ENCODE measurements at places on chromosomes 1 and 21.

DNA sequence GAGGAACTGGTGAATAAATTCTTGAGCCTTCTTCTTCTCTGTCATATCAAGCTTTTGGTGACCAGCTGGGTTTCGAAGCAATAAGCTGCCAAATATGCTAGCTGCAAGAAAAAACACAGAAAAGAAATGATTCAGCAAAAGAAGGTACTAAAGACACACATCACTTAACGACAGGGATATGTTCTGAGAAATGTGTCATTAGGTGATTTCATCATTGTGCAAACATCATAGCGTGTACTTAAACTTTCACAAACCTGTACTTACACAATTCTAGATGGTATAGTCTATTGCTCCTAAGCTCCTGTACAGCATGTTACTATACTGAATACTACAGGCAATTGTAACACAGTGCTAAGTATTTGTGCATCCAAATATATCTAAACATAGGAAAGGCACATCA lies 2.9 kb upstream of the MTF1 start:
- DNase-seq: peak; percentile 25

DNA sequence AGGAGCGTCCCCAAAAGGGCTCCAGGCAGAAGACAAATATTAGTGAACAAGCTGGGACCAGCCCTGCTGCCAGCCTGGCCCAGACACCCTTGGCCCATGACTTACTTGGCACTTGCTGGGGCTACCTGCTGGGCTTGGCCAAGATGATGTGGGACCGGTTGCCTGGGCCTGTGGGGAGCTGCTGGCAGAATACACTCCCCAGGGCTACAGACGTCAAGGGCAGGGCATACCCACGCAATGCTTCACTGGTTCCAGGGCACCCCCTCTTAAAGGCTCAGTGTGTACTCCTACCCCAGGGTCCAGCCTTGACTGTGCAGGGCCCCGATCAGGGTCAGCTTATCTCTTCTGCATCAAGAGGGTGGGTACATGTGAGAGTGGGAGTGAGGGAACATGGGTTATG lies 106.5 kb upstream of the SLC2A1 start:
- DNase-seq: no peak

GRCh38 chr1:107344836-107345235 lies 204.0 kb downstream of the NTNG1 start:
- no peak for DNase-seq

DNA sequence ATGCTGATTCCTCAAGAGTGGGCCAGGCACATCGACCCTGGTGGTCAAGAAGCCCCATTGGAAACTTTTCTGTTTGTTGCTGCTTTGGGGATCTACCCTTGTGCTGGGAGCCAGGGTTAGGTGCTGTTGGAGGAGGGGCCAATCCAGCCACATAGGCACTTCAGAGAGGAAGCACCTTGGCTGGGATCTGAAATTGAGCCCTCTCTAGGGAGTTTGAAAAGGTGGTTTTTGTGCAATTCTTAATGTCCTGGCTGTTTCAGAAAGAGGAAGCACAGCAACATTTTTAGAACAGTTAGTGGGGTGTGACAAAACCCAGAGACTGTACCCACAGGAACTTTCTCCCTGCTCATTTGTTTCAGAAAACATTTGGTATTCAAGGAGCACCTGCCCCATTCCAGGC lies 17.2 kb upstream of the BEND5 start:
- no peak for DNase-seq

GRCh38 chr1:72869441-72869840 lies 587.1 kb upstream of the NEGR1 start:
- no peak for DNase-seq
